ENCODE measurements at places on chromosomes 3 and 15. TPM values are rescaled to one million over a fixed set of nuclear protein-coding genes. Genes with fewer than 3 reads are reported as not detected.

The TRPC1 gene
- 8.3 TPM for total RNA-seq

The SPG11 gene
- total RNA-seq = 8.9 TPM

The TTC14 gene
- 12.3 TPM for total RNA-seq

The RASGRF1 gene
- 0.43 TPM for total RNA-seq

The IL17RE gene
- 1.1 TPM for total RNA-seq

The CPB1 gene
- total RNA-seq = not detected

The PLOD2 gene
- 98.2 TPM for total RNA-seq

The GOLGA8J gene
- 0.06 TPM for total RNA-seq

The EIF4A2 gene
- 144 TPM for total RNA-seq

The CATSPER2 gene
- total RNA-seq = 0.96 TPM

The ARPC4 gene
- total RNA-seq = 150 TPM

The TSPAN3 gene
- total RNA-seq = 478 TPM

The GOLGA6L10 gene
- total RNA-seq = 0.69 TPM

The GOLGA6B gene
- total RNA-seq = not detected

The HTR3D gene
- not detected for total RNA-seq

The UROC1 gene
- not detected for total RNA-seq

The SORD gene
- 35.1 TPM for total RNA-seq

The GPR156 gene
- 0.54 TPM for total RNA-seq

The ANKRD63 gene
- total RNA-seq = 0.54 TPM

The PHC3 gene
- 10.0 TPM for total RNA-seq

The ZFYVE19 gene
- 19.7 TPM for total RNA-seq

The MKRN3 gene
- total RNA-seq = 2.8 TPM

The GASK1A gene
- total RNA-seq = not detected

The STRIT1 gene
- not detected for total RNA-seq

The MCTP2 gene
- total RNA-seq = not detected

The SRGAP3 gene
- total RNA-seq = 0.61 TPM

The PLSCR5 gene
- not detected for total RNA-seq

The BFSP2 gene
- total RNA-seq = not detected

The ITIH1 gene
- total RNA-seq = not detected

The MST1R gene
- total RNA-seq = 6.9 TPM

The CPA3 gene
- not detected for total RNA-seq

The SLC28A2 gene
- not detected for total RNA-seq

The IP6K1 gene
- total RNA-seq = 22.7 TPM

The CRYBG3 gene
- 5.7 TPM for total RNA-seq

The DNAH12 gene
- 0.03 TPM for total RNA-seq

The TMEM108 gene
- not detected for total RNA-seq

The ISL2 gene
- 4.7 TPM for total RNA-seq

The LSMEM2 gene
- total RNA-seq = 0.09 TPM

The DLEC1 gene
- 0.05 TPM for total RNA-seq

The ZCWPW2 gene
- 0.11 TPM for total RNA-seq

The CACNA2D3 gene
- total RNA-seq = 0.07 TPM

The NOX5 gene
- 0.24 TPM for total RNA-seq

The GABRR3 gene
- total RNA-seq = not detected

The B3GALNT1 gene
- 0.10 TPM for total RNA-seq

The BCL2A1 gene
- 18.5 TPM for total RNA-seq

The STAB1 gene
- total RNA-seq = 0.05 TPM

The ARRDC4 gene
- 0.19 TPM for total RNA-seq

The SAMMSON gene
- not detected for total RNA-seq

The SEMA3G gene
- total RNA-seq = 0.31 TPM
